ENCODE measurements at places on chromosomes 5 and 9.

DNA sequence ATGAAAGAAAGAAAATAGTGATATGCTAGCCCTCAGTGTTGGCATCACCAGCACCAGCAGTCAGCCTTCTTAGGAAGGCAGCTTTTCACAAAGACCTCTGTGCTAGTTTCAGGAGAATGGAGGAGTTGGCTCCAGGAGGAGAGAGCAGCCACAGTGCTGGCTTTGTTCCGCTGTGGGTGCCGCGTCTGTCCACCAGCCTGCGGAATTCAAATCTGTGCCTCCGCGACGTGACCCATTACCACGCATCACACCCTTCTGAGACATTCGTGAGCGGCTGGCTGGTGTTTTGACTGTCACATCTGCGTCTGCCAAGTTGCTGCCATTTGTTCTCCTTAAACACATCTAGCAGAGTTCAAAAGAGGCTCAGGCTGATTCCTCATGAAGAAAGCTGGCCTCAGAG, 34.4 kb downstream of the SNX18 start:
- no peak for DNase-seq

DNA sequence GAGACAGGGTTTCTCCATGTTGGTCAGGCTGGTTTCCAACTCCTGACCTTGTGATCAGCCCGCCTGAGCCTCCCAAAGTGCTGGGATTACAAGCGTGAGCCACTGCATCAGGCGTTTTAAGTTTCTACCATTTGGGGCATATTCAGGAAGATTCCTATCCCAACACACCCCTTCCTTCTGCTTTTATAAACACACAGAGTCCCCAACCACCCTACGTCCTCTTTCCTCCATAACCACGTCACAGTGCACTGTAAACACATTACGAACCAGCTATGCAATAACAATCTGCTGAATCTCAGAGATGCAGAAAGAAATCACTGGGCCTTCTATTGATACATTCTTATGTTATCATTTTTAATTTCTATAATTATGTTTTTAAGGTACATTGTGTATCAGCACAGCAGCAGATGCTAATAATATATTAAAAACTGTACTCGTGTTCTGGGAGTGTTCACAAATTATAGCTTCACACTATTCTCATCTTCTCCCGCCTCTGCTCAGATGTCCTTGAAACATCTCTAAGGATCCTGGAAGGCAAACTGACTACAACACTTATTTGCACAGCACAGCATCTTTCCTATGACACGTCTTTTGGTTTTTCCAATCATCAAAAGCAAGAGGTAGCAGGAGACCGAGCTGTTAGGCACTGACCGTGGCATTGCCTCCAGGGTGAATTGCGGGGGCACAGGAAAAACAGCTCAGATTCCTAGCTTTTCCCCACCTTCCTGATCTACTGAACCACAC, 60.2 kb downstream of the KCNIP1 start:
- no peak for DNase-seq

DNA sequence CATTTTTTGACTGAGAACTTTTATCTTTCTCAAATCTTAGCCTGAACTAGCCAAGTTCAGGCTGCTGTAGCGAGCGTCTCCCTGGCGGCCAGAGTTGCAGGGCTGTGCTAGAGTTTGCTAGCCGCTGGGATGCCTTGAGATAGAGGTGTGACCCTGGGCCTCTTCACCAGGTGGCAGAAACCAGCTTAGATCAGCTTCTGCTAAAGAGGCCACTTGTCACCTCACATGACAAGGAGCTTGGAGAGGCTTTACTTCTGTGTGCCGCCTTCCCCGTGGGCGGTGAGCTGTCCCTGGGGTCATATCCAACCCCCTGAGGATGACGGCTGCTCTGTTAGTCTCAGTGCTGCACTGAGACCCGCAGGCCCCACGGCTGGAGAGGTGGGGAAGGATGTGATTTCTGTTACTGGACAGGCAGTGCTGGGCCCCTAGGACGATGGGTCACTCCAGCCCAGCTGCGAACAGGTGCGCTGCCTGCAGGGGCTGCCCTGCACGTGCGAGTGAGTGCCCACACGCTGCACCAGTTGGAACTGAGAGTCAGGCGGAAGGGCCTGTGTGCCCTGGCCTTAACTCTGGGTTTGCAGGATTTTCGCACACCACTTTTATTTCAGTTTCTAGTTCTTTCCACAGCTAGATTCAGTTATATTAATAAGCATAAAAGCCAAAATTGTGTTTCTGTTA, 63.8 kb downstream of the EHMT1 start:
- DNase-seq = no peak

DNA sequence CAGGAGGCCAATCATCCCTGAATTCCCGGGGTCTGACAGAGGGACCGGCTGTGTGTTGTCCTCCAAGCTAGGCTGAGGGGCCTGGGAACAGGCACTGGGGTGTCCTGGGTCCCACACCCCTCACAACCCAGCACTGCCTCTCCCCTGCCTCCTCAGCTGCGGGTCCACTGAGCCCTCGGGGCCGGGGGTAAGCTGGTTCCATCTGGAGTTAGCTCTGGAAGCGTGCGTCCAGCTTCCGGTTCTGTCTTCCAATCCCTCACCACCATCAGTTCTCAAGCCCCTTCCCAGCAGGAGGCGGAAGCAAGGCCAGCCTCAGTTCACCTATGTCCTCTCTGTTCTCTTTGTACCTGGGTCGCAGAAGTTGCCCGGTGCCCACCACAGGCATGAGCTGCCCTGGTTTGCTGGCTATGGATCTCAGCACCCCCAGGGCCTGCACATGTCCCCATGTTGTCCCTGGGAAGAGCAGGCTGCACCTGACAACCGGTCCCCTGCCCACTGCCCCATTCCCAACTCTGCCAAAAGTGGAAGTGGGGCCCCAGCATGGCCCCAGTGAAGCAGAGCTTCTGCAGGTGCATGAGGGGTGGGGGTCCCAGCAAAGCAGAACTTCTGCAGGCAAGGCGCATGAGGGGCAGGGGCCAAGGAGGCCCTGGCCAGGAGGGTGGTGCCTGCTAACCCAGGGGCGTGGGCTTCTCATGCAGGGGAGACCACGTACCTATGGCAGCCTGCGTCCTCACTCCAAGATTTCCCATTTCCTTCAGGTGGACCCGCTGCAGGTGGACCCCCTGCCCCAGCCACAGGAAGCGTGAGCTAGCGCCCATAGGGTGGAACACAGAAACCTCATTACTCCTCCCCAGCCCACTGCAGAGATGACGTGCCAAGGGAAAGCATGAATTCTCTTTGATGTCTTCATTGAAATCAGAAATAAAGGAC, 111.9 kb downstream of the ZNF354C start:
- no peak for DNase-seq

GRCh38 chr5:63124266-63124665, 545.6 kb downstream of the LRRC70 start:
- DNase-seq = no peak

- DNase-seq = no peak
These were observed 149.9 kb downstream of the ARSB start for GRCh38 chr5:78835176-78835575.

- no peak for DNase-seq
These were observed 21.7 kb upstream of the BARHL1 start for GRCh38 chr9:132560616-132561202.

DNA sequence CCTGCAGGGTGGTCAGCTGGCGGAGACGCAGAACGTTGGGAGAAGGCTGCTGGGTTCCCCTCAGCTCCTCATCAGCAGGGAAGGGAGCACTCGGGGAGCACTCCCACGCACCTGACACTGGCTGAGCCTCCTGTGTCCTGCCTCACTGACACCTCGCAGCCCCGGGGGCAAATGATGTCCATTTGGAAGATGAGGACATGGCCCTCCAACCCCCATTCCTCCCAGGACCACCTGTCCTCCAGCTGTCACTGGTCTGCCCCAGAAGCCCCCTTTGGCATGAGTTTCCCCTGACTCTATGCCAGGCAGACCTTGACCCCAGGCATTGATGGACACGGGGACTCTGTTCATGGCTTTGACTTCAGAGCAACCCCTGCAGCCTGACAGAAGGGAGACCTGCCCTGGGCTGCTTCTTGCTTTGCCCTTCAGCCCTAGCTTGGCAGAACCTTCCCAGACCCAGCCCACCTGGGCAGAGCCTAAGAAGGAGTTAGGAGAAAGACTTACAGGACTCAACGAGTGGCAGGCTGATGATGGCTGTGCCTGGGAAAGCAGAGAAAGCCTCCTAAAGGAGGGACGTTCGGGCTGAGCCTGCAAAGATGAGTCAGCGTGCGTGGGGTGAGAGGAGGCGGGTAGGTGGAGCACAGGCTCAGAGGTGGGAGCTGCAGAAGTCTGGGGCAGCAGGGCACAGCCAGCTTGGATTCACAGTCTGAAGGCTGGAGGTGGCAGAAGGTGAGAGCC, 90.6 kb downstream of the LMX1B start:
- DNase-seq = no peak

GRCh38 chr9:120832807-120833206, 9.9 kb downstream of the PSMD5 start:
- DNase-seq = no peak

GRCh38 chr5:38424148-38425060, 132.0 kb downstream of the LIFR start:
- no peak for DNase-seq
